ENCODE measurements at places on chromosomes 13 and 19.

DNA sequence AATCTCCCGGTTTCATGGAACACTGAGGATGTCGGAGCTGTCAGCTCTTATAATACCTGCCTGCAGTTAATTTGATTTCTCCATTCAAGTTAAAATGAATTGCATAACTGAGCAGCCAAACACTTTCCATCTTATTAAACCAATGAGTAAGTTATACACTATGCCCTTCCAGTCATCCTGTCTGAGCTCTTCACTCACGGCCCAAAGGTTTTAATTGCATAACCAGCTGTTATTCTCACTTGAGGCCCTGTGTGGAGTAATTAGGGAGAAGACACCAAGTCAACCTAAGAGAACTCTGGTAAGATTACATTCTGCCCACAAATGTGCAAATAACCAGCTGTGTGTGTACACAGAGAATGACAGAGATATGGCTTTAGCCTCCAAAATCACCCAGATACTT lies 303.5 kb downstream of the TBC1D4 start:
- no peak for DNase-seq

GRCh38 chr13:85833921-85834320 lies 34.7 kb upstream of the SLITRK6 start:
- no peak for DNase-seq

DNA sequence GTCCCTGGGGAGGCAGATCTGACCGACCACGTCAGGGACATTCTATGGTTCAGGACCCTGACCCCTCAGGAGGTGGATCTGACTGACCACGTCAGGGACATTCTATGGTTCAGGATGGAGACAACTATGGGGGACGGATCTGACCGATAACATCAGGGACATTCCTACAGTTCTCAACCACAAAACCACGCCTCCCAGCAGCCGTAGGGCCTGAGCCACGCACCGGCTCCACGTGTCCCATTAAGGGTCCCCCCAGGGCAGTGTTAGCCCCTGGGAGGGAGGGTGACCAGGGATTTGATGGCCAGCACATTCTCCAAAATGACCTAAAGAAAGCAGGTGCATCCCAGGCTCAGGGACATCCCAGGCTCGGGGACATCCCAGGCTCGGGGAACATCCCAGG lies 49.0 kb upstream of the C13orf46 start:
- DNase-seq = no peak

DNA sequence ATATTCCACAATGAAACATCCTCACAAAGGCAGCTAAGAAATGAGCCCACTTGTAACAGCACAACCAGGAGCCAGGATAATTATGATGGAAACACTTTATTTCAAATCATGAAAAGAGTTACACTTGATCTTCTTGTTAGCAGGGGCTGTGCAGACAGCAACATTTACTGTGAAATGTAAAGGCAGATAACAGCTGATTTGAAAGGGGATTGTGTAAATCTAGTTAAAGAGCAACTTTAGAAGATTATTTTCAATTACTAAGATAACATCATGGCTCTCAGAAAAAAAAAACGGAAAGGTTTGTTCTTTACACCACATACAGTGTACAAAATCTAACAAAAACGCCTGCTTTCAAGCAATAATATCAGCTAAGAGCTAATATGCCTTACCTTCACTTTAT lies 22.4 kb downstream of the ENOX1 start:
- DNase-seq = no peak

DNA sequence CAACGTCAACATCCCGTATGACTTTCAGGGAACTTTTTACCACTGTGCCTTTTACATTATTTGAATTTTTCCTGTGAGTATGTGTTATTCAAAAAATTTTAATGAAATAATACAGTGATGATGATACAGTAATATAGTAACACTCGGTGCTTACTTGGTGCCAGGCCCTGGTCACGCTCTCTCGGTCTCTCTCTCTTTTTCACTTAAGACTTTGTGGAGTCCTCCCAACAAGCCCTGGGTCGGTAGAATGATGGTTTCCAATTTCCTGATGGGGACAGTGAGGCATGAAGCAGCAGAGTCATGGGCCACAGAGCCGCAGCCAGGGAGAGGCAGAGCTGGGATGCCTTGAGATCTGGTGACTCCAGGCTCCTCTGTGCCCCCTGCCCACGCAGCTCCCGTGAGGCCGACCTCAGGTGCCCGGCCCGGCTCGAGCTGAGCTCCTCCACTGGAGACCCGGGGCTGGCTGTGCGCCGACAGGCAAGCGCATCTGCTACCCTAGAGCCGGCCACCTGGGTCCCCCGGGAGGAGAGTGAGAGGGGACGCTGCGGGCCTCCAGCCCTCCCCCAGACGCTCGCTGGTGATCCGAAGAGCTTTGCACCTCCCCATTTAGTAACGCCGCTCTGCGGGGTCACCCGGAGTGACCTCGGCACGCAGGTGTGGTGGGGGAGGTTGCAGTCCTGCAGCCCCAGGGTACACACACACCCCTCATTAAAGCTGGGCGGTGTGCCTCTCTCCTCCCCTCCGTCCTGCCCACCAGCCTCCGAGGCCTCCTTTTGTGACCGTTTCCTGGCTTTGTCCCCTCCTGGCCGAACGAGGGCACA lies 4.4 kb upstream of the SBK3 start:
- DNase-seq = no peak

DNA sequence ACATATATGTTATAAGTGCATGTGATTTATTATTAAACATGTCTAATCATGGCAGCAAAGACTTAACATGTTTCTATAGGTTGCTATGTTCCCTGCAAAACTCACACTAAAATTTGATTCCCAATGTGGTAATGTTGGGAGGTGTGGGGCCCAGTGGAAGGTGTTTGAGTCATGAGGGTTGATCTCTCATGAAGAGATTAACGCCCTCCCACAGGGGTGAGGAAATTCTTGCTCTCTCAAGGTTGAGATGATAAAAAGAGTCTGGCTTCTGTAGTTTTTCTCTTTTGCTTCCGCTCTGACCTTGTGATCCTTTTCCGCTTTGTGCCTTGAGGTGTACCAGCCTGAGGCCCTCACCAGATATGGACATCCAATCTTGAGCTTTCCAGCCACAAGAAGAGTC lies 737.5 kb upstream of the SLITRK5 start:
- no peak for DNase-seq

- DNase-seq = no peak
Observed at GRCh38 chr13:37526710-37527473, 71.7 kb downstream of the POSTN start.

DNA sequence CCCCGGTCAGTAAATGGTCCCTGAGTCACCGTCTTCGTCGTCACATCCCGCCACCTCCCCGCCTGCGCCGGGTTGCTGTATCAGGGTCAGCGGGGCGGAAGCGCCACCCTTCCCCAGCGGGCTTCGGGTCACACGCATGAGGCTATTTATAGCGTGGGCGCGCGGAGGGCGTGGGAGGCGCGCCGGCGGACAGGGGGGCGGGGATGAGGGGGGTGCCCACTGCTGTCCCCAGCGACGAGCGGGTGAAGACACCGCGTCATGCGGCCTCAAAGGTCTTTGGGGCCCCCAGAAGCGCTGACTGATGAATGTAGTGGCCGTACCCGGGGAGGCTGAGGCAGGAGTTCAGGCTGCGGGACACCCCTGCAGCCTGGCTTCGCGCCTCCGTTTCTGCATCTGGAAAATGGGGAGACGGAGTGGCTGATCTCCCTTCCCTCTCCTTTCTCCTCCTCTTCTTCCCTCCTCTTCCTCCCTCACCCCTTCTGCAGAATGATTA lies 7.9 kb downstream of the UNC13A start:
- DNase-seq = peak; percentile 63

GRCh38 chr19:291006-291521 lies at the start of gene PLPP2:
TSS of gene PLPP2 (minus strand) at chr19:291403. CDS start at chr19:291336, 67 bp downstream.
- DNase-seq = no peak

DNA sequence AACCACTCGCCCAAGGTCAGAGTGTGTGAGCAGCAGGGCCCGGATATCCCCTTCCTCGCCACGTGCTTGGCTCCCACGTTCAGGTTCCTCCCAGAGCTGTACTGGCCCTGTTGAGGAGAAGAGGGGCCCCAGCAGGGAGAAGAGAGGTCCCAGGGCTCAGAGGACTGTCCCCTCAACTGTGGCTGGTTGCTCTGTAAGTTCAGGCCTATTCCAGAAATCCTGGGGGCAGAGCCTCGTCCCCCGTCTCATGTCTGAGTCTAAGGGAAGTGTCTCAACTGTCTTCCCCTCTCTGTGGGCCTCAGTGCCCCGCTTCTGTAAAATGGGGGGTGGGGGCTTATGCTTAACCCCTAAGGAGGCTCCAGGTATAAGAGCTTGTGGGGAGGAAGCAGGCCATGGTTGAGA lies 3.9 kb downstream of the PPP5C start:
- peak; percentile 52 for DNase-seq

DNA sequence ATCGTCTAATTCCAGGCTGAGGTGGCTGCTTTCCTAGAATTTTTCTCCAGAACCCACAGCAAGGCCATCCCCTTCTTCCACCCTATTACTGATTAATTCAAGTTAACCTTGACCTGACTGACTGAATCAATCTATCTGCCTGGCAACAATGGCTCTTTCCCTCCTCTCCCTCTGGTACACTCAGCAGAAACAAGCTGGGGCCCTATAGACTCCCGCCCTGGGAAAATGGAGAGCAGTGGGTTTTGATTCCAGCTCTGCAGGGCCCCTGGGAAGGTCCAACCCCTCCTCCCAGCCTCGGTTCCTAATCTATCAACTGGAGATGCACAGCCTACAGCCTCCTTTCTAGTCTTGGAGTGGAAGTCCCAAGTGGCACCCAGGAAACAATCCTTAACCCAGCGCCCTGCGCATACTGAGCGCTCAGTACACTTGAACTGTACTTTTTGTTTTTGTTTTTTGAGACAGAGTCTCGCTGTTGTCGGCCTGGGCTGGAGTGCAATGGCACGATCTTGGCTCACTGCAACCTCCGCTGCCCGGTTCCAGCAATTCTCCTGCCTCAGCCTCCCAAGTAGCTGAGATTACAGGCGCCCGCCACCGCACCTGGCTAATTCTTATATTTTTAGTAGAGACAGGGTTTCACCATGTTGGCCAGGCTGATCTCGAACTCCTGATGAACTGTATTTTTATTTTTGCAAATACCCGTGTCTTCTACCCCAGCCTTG lies 5.2 kb upstream of the C3 start:
- no peak for DNase-seq

DNA sequence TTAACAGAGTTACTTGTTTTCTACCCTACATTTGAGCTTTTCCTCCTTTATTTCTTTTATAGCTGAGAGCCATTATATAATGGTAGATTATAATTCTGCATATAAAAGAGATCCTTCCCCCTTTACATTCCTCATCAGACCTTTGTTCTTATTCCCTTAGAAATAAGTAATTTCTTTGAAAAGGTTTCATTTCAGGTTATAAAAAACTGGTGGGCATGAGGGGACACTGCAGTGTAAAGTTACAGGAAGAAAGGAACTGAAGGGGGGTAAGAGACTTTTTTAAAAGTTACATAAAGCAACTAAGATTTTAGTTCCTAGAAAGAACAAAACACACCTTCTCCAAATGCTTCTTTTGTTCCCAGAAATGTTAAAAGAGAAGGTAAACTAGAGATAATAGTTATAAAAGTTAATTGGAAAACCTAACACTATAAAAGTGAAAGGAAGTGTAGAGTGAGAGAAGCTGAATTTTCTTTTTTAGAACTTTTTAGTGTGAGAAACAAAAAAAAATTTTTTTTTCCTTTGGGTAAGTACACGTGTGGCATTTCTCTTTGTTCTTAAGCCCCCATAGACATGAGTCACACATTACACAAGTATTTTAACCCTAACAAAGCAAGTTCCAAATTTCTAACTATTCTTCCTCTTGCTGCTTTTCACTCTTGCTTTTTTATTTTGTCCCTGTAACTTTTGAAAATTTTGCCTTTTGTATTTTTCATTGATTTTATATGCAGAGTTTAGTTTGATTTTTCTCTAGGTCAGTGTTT lies 106.4 kb upstream of the MLNR start:
- DNase-seq = no peak

- no peak for DNase-seq
Observed at GRCh38 chr19:10919352-10920287, 8.8 kb downstream of the YIPF2 start.

DNA sequence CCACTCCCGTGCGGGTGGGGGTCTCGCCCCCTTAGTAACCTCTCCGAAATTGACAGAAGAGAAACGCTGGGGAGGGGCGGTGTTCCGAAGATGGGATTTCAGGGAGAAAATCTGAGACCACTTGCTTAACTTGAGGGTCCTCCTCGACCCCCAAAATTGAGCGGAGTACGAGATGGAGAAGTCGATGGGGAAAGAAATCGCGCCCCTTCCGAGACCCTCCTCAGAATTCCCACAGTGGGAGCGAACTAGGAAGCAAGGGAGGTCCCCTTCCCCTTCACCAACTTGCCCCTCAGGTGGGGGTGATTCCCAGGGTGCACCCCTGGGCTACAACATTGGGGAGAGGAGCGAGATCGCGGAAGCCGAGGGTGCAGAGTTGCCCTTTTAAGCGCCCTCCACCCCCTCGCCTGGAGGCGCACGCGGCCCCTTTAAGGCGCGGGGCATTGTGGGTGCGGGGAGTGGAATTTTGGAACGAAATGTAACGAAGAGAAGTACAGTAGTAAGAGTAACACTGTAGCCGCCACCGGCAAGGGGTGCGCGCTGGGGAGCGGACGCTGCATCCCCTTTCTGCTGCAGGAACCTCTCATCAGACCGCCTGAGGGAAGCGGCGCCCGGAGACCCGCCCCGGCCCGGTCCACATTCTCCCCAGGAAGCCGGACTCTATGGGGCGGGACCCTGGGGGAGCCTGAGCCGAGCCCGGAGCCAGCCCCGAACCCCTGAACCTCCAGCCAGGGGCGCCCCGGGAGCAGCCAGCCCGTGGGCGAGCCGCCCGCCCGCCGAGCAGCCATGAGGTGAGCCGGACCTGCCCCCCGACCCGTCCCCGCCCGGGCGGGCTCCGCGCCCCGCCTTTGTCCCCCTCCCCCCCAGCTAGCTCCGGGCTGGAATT lies at the start of gene VASP:
VASP (plus strand) TSS at position 491 of the 883 bp plus-strand sequence; CDS start at position 784, 293 bp downstream.
- DNase-seq = peak; percentile 96

- DNase-seq = no peak
Observed at GRCh38 chr19:21617740-21618339, 112.4 kb downstream of the ZNF429 start.

DNA sequence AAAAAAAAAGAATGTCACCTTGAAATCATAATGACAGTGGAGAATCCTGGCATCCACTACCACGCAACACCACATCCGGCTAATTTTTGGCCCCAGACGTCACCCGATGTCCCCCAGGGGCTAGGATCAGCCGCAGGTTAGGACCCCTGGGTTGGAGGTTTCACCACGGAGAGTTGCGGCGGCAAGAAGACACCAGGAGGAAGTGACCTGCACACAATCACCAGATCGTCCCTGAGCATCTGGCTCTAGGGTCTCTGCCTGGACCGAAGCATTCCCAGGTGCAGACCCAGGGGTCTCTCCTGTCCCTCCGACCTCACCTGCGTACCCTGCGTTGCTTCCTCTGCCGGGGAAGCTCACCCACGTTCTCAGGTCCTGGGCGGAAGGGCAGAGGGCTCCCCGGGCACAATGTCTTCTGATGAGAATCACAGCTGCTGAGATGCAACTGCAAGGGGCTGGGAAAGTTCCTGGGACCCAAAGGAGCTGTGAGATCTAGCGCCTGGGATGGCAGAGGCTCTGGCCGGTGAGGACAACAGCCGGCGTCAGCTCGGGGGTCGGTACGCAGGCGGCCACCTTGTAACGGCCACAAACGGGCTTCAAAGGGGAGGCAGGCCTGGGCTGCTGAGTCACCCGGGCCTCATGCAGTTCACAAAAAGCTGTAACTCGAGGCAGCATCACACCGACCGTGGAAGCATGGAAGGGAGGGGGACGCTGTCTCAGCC lies 111.2 kb downstream of the GADD45B start:
- DNase-seq = no peak

All from activated T-cell treated with anti-CD3 and anti-CD28 coated beads, Interleukin-2, amount 50 U/mL, for 48 hours (primary cell).